Islet precursor cell (in vitro differentiated cells): ENCODE measurements at places on chromosomes 2 and 18.

DNA sequence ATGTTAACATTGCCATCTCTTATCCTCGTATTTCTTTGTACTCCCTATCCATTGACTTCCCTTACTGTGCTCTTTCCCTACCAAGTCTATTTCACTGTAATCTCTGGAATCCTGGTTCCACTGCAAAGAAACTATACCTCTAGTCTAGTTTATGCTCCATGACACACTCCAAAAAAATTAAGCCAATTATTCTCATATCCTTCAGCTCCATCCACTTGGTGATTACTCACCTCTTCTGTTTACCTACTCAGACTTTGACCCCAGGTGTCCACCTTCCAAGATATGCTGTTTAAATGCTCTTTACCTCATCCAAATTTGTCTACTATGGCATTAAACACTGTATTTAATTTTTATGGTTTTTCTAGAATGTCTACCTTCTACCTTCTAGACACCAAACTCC, 137.9 kb downstream of the ATAD2B start:
- DNase-seq: no peak

- no peak for DNase-seq
Measured at GRCh38 chr2:59770651-59771050, 782.8 kb downstream of the BCL11A start.

GRCh38 chr18:64083916-64084315, 65.0 kb downstream of the LINC00305 start:
- no peak for DNase-seq

- no peak for DNase-seq
Measured at GRCh38 chr2:240789051-240789453, 31.0 kb downstream of the KIF1A start.
